ENCODE measurements at places on chromosomes 5 and 9.

DNA sequence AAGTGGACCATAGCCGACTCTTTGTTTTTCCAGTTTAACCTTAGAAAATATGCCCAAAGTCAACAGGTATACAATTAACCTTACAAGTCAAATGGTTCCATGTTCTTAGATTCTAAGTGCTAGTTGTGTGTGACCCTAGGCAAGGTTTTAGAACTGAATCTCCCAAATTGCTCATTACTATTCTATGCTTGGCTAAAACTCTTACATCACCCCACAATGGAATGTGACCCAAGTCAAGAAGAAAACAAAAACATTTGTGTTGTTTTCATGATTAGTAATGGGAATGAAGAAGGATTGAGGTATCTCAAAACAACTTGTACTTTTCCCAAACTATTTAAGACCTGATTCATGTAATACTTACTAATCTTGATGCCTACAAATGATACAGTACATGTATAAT lies 159.2 kb downstream of the ARRDC3 start:
- H3K36me3 ChIP-seq: no peaks in the 10 kb centered on the region
- H3K4me1 ChIP-seq: no peaks in the 10 kb centered on the region
- no peaks in the 10 kb centered on the region for H3K27me3 ChIP-seq
- H3K4me3 ChIP-seq: no peak overlapping the region
- H3K27ac ChIP-seq: no peak overlapping the region

DNA sequence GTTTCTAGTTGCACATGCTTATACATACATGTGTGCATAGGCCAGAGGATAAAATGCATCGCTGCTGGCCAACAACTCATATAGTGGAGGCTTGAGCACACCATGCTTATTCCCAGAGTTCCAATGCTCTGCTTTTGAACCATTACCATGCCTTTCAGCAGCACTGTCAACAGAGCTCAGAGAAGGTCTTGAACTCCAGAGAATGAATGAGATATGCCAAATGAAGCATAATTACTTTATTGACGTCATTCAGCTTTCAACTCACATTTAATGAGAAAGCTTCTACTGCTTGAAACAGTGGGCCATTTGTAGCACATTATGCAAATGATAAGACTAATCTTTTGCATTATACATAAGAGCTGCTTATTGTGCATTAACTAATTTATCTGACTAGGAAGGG lies 765.3 kb upstream of the GRAMD2B start:
- no peaks in the 10 kb centered on the region for H3K27me3 ChIP-seq
- no peak for DNase-seq
- no peaks in the 10 kb centered on the region for H3K4me1 ChIP-seq
- no peaks in the 10 kb centered on the region for H3K36me3 ChIP-seq
- no peak overlapping the region for H3K4me3 ChIP-seq

DNA sequence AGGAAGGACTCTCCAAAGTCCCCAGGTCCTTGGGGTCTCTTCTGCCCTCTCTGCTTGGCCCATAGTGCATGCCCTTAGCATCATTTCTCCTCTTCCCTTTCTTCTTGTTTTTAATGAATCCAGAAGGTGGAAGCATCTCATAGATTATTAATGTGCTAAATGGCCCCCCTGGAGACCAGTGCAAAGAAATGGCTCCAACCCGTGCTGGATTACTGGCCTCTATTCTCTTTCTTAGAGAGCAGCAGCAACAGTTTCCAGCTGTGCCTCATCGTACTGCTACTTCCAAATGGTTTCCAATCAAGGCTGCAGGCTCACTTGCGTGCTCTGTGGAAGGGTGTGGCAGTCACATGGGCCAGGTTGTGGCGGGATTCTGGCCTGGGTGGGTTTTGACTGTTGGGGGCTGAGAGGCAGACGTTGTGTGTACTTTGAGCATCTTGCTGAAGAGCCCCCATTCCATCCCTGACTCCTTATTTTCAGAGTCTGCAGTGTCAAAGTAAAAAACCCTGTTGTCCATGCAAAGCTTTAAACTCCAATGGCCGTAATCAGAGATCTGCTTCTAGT lies 139.7 kb downstream of the GABBR2 start:
- no peaks in the 10 kb centered on the region for H3K4me1 ChIP-seq
- H3K27ac ChIP-seq: no peak overlapping the region
- H3K36me3 ChIP-seq: no peaks in the 10 kb centered on the region
- DNase-seq: no peak
- no peak overlapping the region for H3K4me3 ChIP-seq

DNA sequence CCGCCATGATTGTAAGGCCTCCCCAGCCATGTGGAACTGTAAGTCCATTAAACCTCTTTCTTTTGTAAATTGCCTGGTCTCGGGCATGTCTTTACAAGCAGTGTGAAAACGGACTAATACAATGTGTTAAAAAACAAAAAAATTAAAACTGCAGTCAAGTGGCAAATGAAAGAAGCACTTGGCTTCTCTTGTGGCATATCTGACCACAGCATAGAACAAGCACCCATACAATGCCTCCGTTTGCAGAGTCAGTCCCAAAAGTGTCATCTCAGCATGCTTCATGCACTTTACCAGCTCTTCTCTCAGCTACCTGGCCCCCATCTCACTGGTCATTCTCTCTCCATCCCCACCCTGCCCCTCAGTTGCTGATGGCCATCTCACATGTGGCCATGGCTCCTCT lies 51.1 kb upstream of the DAPK1 start:
- H3K36me3 ChIP-seq: no peaks in the 10 kb centered on the region
- no peak for DNase-seq
- H3K27ac ChIP-seq: no peak overlapping the region

GRCh38 chr5:147287110-147287509 lies 52.3 kb downstream of the STK32A start:
- H3K36me3 ChIP-seq: no peaks in the 10 kb centered on the region
- H3K4me1 ChIP-seq: no peaks in the 10 kb centered on the region
- DNase-seq: no peak
- no peaks in the 10 kb centered on the region for H3K27me3 ChIP-seq
- no peak overlapping the region for H3K27ac ChIP-seq

DNA sequence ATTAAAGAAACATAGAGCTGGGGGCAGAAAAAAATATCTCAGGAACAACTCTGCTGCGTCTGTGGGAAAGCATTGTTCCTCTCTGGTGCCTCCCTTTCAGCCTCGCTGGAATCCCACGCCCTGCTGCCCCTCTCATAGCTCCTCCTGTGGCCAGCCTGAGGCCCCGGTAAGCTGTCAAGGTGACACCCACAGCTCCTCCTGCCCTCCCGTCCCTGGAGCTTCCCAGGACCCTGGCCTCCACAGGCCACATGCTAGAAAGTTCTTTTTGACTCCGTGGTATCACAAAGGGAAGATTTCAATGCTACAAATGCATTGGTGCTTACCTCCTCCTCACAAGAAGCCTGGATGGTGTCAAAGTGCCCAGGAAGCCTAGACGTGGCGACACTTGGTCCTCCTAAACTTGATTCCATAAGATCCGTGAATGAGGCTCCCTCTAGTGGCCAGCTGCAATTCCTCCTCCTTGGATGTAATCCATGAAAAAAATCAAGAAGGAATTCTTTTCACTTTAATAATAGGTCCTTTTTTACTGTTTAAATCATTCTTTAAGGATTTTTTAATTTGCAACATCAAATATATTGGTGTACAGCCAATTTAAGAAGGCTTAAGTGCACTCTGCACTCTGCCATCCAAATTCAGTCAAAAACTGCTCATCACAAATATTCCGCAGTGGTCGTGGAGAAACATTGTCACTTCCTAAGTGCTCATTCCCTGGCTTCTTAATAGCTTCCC lies 104.9 kb downstream of the CFAP90 start:
- H3K27ac ChIP-seq: no peak overlapping the region
- H3K4me3 ChIP-seq: no peak overlapping the region
- H3K36me3 ChIP-seq: no peaks in the 10 kb centered on the region
- DNase-seq: peak; percentile 80
- H3K4me1 ChIP-seq: no peaks in the 10 kb centered on the region

- no peak for DNase-seq
- no peaks in the 10 kb centered on the region for H3K36me3 ChIP-seq
- no peak overlapping the region for H3K27ac ChIP-seq
- no peak overlapping the region for H3K4me3 ChIP-seq
- H3K4me1 ChIP-seq: no peaks in the 10 kb centered on the region
- no peaks in the 10 kb centered on the region for H3K27me3 ChIP-seq
Measured at GRCh38 chr5:173396311-173396993, 68.2 kb upstream of the STC2 start.

DNA sequence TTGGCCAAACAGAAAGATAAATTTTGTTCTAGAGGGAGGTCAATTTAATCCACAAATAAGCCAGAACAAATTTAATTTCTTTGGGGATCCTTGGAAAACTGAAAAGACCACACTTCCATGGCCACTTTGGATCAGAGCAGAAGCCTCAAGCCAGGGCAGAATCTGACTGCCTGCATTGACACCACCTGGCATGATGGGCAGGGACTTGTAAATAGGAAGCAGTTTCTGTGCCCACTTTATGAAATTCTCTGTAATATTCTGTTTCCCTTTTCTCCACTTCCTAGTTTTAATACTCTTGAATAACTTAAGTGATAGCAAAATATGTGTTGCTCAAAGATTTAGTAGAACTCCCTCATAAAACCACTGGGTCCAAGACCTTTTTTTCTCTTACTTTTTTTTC lies 6.7 kb upstream of the TMEM252 start:
- peak overlapping the region; percentile 77 for H3K27ac ChIP-seq
- no peak overlapping the region for H3K4me3 ChIP-seq
- no peaks in the 10 kb centered on the region for H3K36me3 ChIP-seq
- DNase-seq: no peak
- peaks cover 24% of the 10 kb centered on the region for H3K4me1 ChIP-seq

DNA sequence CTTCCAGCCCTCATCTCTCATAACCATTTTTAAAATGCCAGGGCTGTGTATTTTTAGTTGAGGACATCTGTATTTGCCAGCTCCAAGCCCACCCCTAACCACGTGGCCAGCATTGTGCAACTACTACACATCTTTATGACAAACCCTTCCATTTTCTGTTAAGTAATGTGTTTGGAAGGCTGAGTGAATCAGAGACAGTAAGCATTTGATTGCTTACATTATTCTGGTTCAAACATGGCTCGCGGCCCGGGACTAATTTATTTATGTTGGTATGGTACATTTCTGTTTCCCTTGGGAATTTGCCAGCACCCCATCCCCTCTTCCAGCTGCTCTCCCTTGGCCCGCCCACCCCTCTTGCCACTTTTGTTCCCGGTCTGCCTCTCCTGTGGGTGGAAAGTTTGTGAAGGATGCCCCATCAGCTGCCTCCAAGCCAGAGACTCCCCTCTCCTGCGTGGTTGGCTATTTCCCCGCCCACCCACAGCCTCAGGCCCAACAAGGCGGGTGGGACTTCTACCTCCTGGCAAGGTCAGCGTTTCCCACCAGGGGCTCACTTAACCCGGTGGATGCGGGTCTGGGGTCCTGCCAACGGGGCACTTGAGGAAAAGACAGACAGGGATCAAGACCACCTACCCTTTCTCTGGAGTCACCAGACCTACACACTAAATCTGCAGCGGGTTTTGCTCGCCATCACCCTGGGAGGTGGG lies 162.2 kb downstream of the HSD17B3 start:
- DNase-seq: no peak
- peak overlapping the region; percentile 50 for H3K27ac ChIP-seq
- no peaks in the 10 kb centered on the region for H3K36me3 ChIP-seq
- no peak overlapping the region for H3K4me3 ChIP-seq

GRCh38 chr5:34717426-34718327 lies 61.5 kb downstream of the RAI14 start:
- no peaks in the 10 kb centered on the region for H3K36me3 ChIP-seq
- H3K4me3 ChIP-seq: no peak overlapping the region
- no peaks in the 10 kb centered on the region for H3K27me3 ChIP-seq
- no peak overlapping the region for H3K27ac ChIP-seq
- no peaks in the 10 kb centered on the region for H3K4me1 ChIP-seq

- no peak overlapping the region for H3K27ac ChIP-seq
- H3K4me1 ChIP-seq: no peaks in the 10 kb centered on the region
- H3K4me3 ChIP-seq: no peak overlapping the region
- no peaks in the 10 kb centered on the region for H3K36me3 ChIP-seq
- DNase-seq: no peak
- H3K27me3 ChIP-seq: no peaks in the 10 kb centered on the region
Measured at GRCh38 chr5:171855798-171856763, 70.5 kb downstream of the SMIM23 start.

- no peak overlapping the region for H3K4me3 ChIP-seq
- peaks cover 4% of the 10 kb centered on the region for H3K27me3 ChIP-seq
Measured at GRCh38 chr5:129902816-129903215, 1.4 kb upstream of the CHSY3 start.

- H3K36me3 ChIP-seq: no peaks in the 10 kb centered on the region
- no peaks in the 10 kb centered on the region for H3K4me1 ChIP-seq
- H3K27ac ChIP-seq: no peak overlapping the region
- H3K4me3 ChIP-seq: no peak overlapping the region
- no peaks in the 10 kb centered on the region for H3K27me3 ChIP-seq
Measured at GRCh38 chr5:1836176-1836890, 35.1 kb downstream of the NDUFS6 start.

- no peak for DNase-seq
- H3K27ac ChIP-seq: no peak overlapping the region
- H3K4me3 ChIP-seq: no peak overlapping the region
- H3K36me3 ChIP-seq: no peaks in the 10 kb centered on the region
- no peaks in the 10 kb centered on the region for H3K27me3 ChIP-seq
Measured at GRCh38 chr9:106889061-106889590, 26.2 kb downstream of the ZNF462 start.

GRCh38 chr9:20297646-20298084 lies 324.6 kb downstream of the MLLT3 start:
- H3K27me3 ChIP-seq: no peaks in the 10 kb centered on the region
- no peak for DNase-seq
- no peak overlapping the region for H3K4me3 ChIP-seq

- DNase-seq: no peak
- H3K27me3 ChIP-seq: no peaks in the 10 kb centered on the region
- no peak overlapping the region for H3K27ac ChIP-seq
- H3K4me1 ChIP-seq: no peaks in the 10 kb centered on the region
- H3K4me3 ChIP-seq: no peak overlapping the region
Measured at GRCh38 chr5:172274951-172275753, 8.4 kb downstream of the UBTD2 start.

- H3K4me1 ChIP-seq: no peaks in the 10 kb centered on the region
- no peak for DNase-seq
- no peak overlapping the region for H3K4me3 ChIP-seq
- peaks cover 16% of the 10 kb centered on the region for H3K36me3 ChIP-seq
Measured at GRCh38 chr9:7045361-7045760, 287.6 kb downstream of the KDM4C start.

- H3K36me3 ChIP-seq: no peaks in the 10 kb centered on the region
- DNase-seq: no peak
- no peak overlapping the region for H3K27ac ChIP-seq
- H3K4me1 ChIP-seq: no peaks in the 10 kb centered on the region
- H3K4me3 ChIP-seq: no peak overlapping the region
Measured at GRCh38 chr5:169917500-169917899, 62.8 kb downstream of the INSYN2B start.

- no peak for DNase-seq
- H3K36me3 ChIP-seq: no peaks in the 10 kb centered on the region
- H3K4me3 ChIP-seq: no peak overlapping the region
- H3K27me3 ChIP-seq: no peaks in the 10 kb centered on the region
Measured at GRCh38 chr9:120742951-120743416, 28.7 kb upstream of the MEGF9 start.

DNA sequence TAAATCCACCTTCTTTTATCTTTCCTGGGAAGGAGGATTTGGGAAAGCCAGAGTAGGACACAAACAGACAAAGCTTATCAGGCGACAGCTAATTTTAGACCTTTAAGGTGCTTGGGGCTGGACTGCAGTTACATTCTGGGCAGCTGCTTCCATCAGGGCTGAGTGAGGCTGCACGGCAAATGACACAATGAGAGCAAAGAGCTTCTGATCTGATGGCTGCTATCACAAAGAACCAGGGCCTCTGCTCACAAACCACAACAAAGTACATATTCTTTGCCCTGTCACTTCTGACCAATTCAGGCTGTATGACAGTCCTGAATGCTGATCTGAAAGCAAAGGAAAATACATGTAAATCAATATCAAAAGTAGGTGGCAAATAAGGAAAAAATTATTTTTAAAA lies 93.1 kb downstream of the MRPS27 start:
- no peak overlapping the region for H3K27ac ChIP-seq
- H3K27me3 ChIP-seq: no peaks in the 10 kb centered on the region
- H3K4me3 ChIP-seq: no peak overlapping the region
- peaks cover 39% of the 10 kb centered on the region for H3K36me3 ChIP-seq
- DNase-seq: no peak

All from Peyer's patch (tissue), 4 donors.